NCI-H82 (cell line): ENCODE measurements at places on chromosomes 13 and 19.

- DNase-seq: peak; percentile 20
Observed at GRCh38 chr13:38979891-38980749, 10.5 kb downstream of the STOML3 start.

- no peak for DNase-seq
Observed at GRCh38 chr19:39190768-39191167, 6.0 kb upstream of the NCCRP1 start.

GRCh38 chr19:37899966-37900365 lies 6.4 kb downstream of the WDR87 start:
- no peak for DNase-seq

GRCh38 chr19:54262066-54262465 lies 5.0 kb upstream of the LILRB5 start:
- no peak for DNase-seq

GRCh38 chr13:27140060-27140459 lies 31.6 kb downstream of the USP12 start:
- DNase-seq: no peak
